H9 (cell line): ENCODE measurements at places on chromosomes 12 and 14.

DNA sequence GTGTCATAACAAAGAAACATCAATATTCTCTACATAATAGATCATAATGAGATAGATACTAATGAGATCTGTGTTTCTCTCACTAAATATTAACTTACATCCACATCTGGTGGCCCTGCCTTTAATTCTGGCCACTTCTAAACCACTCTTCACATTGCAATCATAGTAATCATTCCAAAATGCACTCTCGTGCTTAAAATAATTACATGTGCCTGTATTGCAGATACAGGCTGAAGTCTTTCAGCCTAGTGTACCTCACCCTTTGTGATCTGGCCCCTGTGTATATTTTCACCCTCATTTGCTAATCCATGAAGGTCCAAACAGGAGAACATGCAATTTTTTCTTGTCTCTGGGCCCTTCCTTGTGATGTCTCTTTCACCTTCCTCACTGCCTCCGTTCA lies 108.0 kb downstream of the LIN7A start:
- no peak for DNase-seq

DNA sequence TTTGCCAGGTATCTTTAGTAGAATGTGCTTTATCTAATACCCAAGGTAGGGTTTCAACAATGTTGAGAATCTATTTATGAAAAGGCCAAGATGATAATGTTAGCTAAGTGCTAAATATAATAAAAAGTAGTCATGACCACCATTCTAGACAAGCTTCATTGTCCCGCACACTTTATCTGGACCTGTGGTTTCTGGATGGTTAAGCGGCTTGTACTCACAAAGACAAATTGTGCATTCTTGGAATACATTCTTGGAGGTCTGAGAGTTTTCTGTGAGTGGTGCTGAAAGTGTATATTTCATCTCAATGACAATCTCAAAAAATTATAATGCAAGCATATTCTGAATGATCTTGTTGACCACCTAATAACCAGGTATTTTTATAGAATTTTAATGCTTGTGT lies 646.9 kb downstream of the DIO2 start:
- no peak for DNase-seq

DNA sequence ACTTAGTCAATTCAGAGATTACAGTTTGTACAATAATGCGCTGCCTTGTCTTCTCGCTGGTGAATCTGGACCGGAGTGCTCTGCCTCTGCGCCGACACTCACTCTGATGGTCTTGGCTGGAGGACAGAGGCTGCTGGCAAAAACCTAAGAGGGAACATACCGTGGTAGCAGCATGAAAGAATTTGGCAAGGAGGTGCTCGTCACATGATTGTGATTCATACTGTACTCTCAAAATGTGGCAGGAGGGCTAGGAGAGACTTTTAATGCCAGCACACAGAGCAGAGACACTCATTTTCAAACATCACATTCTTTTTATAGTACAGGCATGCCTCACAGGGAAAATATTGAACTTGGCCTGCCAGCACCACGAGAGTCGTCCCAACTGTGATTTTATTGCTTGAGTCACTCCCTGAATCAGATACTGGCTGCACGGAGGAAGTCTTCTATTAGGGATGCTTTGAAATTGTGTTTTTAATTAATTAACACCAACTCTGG lies 67.8 kb downstream of the HMGA2 start:
- DNase-seq: no peak

DNA sequence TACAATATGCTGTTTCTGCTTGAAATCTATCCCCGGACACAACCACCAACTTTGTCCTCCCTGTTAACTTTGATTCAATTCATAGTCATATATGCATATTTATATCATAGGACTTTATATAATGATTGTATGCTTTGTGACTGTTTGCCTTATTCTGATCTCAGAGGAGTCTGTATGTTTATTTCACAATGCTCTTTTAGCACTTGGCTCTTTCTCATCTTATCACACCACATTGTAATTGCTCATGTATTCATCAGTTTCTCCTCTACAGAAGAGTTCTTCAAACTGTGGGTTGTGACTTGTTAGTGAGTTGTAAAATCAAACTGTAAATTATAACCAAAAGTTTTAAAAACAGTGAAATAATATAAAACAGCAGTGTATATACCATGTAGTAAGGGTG lies 21.7 kb upstream of the PPM1A start:
- no peak for DNase-seq

- DNase-seq: no peak
These were observed 5.8 kb upstream of the GLT8D2 start for GRCh38 chr12:104055686-104056388.

DNA sequence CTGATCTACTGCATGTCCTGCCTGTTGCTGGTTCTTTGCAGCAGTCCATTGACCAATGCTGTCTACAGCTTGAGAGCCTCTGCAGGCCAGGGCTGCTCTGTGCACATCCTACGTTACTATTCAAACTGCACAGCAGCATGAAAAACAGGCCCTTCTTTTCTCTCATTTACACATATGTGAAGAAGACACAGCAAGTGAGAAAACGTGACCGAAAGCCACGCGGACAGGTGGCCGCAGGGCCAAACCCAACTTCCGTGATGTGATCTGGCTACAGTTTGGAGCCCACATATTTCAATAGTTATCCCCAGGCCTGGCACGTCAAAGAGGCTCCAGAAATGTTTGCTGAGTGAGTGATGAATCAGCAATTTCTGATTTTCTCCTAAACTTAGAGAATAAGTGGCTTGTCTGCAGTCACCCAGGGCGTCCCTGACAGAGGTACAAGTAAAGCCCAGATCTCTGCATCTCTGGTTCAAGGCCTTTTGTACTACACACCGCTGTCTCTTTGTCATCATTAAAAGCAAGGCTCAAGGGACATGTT lies 17.9 kb upstream of the TCL1B start:
- no peak for DNase-seq

DNA sequence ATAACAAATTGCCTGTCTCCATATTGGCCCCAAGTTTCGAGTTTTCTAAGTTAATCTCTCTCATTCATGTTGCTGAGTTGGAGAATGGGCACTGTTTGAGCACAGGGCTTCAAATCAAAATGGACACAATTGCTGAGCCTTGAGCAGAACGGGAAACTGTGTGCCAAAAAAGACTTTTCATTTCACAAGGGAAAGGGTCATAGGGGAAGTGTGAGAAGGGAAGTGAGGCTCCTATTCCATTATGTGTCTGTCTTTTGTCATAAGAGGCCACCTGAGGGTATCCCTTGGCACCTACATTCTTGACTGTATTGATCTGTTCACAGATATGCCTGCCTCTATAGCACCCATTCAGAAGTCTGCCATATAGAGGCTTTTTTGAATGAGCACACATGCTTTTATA lies 59.1 kb downstream of the TTLL5 start:
- DNase-seq: no peak

GRCh38 chr14:68359022-68359836 lies 433.6 kb downstream of the ZFP36L1 start:
- DNase-seq: no peak

- DNase-seq: no peak
These were observed 3.5 kb upstream of the FOXN3 start for GRCh38 chr14:89420502-89420901.

DNA sequence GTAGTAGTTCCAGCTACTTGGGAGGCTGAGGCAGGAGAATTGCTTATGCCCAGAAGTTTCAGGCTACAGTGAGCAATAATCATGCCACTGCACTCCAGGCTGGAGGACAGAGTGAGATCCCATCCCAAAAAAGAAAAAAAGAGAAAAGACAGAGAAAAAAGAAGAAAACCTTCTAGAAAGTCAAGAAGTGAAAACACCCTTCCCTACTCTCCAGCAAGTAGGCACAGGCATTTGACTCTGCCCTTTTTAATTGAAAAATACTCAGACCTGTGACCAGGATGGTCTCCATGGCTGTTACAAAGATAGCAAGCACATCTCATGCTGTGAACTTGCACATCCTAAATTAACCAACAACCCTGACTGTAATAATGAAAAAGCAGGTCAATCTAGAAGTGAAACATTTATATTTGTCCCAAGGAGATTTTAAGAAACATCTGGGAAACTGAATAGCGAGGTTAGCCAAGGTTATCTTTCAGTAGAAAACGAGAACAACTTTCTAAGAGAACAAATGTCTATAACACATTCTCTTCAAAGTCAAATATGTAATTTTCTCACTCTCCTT lies 2.0 kb downstream of the TMTC1 start:
- DNase-seq: no peak

DNA sequence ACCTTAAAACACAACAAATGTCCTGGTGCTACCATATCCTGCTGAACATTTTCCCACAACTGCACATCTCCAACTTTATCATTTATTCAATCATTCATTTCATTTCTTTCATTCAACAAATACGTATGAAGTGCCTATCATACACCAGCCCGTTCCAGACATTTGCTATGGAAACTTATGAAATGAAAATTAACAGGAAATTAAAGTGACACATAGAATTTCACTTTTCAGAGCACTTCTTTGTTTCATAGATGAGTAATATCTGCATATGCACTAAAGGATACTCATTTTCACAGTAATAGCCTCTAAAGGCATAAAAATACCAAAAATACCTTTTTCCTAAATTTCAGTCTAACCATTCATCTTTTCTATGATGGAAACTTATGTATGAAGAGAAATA lies 12.6 kb downstream of the CNIH1 start:
- DNase-seq: no peak

DNA sequence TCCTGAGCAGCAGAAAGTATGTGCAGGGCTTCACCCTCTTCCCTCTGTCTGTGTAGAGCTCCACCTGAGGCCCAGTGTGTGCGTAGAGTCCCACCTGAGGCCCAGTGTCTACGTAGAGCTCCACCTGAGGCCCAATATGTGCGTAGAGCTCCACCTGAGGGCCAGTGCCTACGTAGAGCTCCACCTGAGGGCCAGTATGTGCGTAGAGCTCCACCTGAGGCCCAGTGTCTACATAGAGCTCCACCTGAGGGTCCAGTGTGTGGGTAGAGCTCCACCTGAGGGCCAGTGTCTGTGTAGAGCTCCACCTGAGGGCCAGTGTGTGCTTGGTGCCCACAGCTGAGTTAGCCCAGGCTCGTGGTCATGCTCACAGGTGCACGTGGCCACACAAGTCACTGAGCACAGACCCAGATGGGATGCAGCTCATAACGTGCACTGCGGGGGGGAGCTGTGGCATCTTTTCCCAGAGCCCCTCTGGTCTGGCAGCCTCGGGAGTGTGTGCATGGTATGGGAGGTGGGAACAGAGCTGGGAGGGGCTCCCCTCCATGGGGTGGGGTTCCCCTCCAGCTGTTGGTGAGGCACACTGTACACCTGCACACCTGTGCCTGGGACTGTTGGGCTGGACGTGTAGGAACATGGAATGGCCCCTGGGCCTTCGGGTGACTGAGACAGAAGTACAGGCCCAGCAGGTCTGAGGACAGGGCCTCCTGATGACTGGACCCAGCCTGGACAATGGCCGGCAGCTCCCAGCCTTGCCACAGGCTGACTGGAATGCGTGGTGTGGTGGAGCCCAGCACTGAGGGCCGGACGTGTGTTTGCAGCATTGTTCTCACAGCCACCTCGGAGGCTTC lies 20.1 kb downstream of the PACS2 start:
- peak; percentile 58 for DNase-seq

DNA sequence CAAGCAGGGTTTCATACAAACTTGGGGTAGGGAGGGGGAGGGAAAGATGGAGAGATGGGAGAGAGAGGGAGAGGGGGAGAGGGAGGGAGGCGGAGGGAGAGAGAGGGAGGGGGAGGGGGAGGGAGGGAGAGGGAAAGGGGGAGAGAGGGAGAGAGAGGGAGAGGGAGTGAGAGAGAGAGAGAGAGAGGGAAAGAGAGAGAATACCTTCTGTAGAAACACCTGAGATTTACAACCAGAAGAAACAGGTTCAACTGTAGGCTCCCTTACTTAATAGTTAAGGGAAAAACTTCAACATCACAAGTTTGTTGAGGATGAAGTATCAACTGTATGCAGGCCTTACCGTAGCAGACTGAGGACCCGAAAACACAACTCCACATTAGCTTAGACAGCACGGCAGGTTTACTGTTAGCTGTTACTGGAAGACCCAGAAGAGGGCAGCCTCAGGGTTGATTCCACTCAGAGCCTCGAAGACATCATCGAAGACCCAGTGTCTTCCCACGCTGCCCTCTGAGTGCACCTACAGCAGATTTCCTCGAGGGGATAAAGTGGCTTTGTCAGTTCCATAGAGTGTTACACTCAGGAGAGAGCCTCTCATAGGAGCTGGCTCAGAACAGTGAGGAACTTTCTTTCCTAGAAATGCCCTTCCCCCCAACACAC lies 72.4 kb downstream of the NT5DC3 start:
- DNase-seq: peak; percentile 50

GRCh38 chr12:79329933-79330332 lies 360.8 kb downstream of the PAWR start:
- DNase-seq: no peak

- no peak for DNase-seq
These were observed 54.1 kb downstream of the EP400 start for GRCh38 chr12:132003846-132004245.

GRCh38 chr14:51478175-51478621 lies 173.5 kb upstream of the FRMD6 start:
- DNase-seq: no peak

DNA sequence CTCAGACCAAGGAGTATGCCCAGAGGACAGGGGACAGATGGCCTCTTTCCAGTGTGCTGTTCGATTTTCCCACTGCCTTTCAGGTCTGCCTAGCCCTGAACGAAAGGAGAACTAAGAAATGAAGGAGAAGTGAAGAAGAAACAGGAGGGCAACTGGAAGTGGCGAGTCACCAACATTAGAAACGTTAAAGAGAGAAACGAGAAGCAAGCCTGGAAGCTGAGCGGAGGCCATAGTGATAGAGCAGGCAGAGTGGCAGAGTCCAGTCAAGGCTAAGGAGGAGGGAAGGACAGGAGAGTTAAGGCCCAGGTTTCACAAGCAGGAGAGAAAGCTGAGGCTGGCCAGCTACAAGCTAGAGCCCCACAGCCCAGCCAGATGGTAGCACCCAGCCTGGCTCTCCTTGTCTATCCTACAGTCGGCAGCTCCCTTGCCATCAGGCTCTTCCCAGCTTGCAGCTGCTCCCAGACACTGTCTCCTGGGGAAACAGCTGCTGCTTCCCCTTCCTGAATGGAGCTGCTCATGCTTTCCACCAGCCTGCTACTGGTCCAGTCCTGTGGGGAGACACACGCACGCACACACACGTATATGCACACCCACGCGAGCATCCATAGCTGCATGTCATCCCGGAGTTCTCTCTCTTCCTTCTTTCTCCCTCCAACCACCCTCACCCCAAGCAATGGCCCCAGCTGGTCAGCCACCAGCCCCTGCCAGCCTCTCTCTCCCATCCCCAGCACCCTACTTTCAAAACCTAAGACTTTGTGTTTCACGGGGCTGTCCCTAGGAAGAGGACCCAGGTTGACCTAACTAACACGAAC lies 139.7 kb upstream of the CCND2 start:
- DNase-seq: peak; percentile 73

- no peak for DNase-seq
These were observed 940.2 kb downstream of the GALC start for GRCh38 chr14:87052646-87053225.

DNA sequence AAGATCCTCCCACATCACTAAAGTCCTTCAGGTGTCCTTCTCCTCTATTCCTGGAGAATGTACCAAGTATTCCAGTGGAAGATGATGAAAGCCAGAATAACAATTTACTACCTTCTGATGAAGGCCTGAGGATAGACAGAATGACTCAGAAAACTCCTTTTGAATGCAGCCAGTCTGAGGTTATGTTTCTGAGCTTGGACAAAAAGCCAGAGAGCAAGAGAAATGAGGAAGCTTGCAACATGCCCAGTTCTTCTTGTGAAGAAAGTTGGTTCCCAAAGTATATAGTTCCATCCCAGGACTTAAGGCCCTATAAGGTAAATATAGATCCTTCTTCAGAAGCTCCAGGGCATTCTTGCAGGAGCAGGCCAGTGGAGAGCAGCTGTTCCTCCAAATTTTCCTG lies 54.6 kb upstream of the HELB start:
- no peak for DNase-seq
